CD14-positive monocyte (primary cell): ENCODE measurements at places on chromosomes 11 and 22.
A peak's percentile ranks its signal among the peaks of the same experiment; 100 is the strongest.

DNA sequence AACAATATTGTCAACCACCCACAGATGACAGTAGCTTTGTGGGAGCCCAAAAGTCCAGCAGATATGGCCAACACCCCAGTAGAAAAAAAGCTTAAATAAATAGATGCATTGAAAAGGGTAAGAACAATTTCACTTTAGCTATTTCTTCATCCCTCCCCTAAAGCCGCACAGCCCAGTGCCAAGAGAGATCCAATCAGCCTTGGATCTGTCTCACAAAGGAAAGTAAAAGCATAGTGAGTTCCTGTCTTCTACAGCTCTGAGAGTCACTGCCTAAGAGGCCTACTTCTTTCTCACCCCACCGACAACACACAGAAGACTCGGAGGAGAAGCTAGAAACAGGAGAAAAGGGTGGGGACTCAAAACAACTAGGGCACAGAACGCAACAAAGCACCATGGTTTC, 196.4 kb downstream of the SBF2 start:
- DNase-seq: no peak

GRCh38 chr11:58121096-58121495, 4.2 kb downstream of the OR9I1 start:
- no peak for DNase-seq

GRCh38 chr11:63667995-63668795, 3.0 kb downstream of the ATL3 start:
- DNase-seq: no peak

GRCh38 chr11:3627291-3627690, 14.5 kb downstream of the ART5 start:
- DNase-seq: no peak

GRCh38 chr22:30007361-30007760, 72.9 kb upstream of the HORMAD2 start:
- no peak for DNase-seq

DNA sequence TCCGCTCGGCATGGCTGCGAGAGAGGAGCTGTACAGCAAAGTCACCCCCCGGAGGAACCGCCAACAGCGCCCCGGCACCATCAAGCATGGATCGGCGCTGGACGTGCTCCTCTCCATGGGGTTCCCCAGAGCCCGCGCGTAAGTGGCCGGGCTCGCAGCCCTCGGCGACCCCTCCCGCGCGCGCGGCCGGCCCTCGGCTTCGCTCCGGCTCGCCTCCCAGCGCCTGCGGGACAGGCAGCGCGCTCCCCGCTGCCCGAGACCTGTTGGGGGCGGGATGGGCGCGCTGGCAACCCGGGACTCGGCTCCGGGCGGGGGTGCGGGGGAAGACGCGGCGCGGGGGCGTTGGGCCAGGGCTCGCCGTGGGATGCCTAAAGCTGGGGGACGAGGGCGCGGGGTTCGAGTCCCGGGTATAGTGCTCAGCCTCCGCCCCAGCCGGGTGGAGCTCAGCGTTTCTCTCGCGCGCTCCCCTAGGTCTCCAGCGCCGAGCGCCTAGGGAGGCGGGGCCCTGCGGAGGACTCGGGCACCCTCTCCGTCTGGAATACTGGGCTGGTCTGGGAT, 630 bp downstream of the UBASH3B start:
- peak; percentile 44 for DNase-seq

GRCh38 chr22:45454275-45454674, 40.8 kb downstream of the RIBC2 start:
- no peak for DNase-seq
